ENCODE measurements at places on chromosomes 5 and 9. TPM values are rescaled to one million over a fixed set of nuclear protein-coding genes. Genes with fewer than 3 reads are reported as not detected.

Gene GFI1B
- total RNA-seq = 0.45 TPM

Gene DDX4
- total RNA-seq = not detected

Gene ANXA2R
- total RNA-seq = 0.74 TPM

Gene EGFLAM
- 4.8 TPM for total RNA-seq

Gene BTNL8
- 0.87 TPM for total RNA-seq

Gene SLC6A18
- total RNA-seq = 0.48 TPM

Gene ECSCR
- not detected for total RNA-seq

Gene CCDC180
- 7.0 TPM for total RNA-seq

Gene NRG2
- total RNA-seq = 1.4 TPM

Gene LURAP1L
- 8.7 TPM for total RNA-seq

Gene PROB1
- total RNA-seq = 0.69 TPM

Gene PCDHGA10
- total RNA-seq = 9.8 TPM

Gene CCNI2
- total RNA-seq = 1.4 TPM

Gene PNPLA7
- total RNA-seq = 2.5 TPM

Gene SPATA31A3
- total RNA-seq = not detected

Gene SPINK4
- not detected for total RNA-seq

Gene CNTRL
- total RNA-seq = 10.4 TPM

Gene FOXD4L5
- not detected for total RNA-seq

Gene PDCD1LG2
- not detected for total RNA-seq

Gene CAMK4
- 15.6 TPM for total RNA-seq

Gene IFNK
- not detected for total RNA-seq

Gene HNRNPAB
- total RNA-seq = 174 TPM

Gene PDLIM4
- 40.0 TPM for total RNA-seq

Gene SPINK7
- total RNA-seq = not detected

Gene PGM5
- total RNA-seq = 5.8 TPM
